GM23338 (cell line): ENCODE measurements at places on chromosomes 2 and 18.

DNA sequence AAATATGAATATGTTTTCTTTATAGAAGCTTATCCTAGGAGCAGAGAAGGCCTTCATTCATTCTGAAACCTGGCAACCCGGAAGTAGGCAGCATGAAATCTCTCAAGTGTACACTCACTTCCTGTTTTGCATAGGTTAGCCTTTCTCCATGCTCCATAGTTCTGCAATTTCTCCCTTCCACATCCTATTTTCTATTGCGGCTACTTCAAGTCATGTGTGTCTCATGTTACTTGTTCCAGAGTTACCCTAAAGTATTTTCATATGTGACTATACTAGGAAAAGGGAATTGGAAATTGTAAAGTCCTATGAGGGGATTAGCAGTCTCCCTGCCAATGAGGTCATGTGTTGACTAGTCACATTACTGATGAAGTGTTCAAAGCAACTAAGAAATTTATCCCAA lies 320.6 kb downstream of the NCKAP5 start:
- no peaks in the 10 kb centered on the region for H3K36me3 ChIP-seq
- no peaks in the 10 kb centered on the region for H3K4me1 ChIP-seq
- no peak for DNase-seq
- no peaks in the 10 kb centered on the region for H3K27me3 ChIP-seq
- H3K4me3 ChIP-seq = no peak overlapping the region

- no peak overlapping the region for H3K4me3 ChIP-seq
- H3K27me3 ChIP-seq = no peaks in the 10 kb centered on the region
- H3K4me1 ChIP-seq = no peaks in the 10 kb centered on the region
- no peaks in the 10 kb centered on the region for H3K36me3 ChIP-seq
- DNase-seq = no peak
Observed at GRCh38 chr2:241974096-241974495, 104.6 kb downstream of the RTP5 start.

DNA sequence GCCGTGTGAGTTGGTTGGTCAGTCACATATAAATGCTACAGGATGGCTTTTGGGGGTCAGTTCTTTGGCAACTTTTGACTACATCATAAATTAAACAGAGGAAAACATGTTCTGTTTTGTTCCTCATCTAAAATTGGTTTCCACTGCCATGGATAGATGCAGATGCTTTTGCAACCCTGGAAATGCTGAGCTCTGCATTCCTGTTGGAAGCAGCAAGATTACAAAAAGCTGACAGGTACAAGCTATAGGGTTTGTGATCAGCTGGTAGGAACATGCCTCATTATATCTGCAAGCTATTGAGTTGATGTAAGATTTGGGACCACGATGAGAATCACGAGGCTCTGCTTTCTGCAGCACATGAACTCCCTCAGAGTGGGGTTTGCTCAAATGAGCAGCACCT lies 207.4 kb upstream of the TPO start:
- no peak overlapping the region for H3K27ac ChIP-seq
- H3K27me3 ChIP-seq = no peaks in the 10 kb centered on the region
- DNase-seq = no peak

- DNase-seq = no peak
- H3K4me1 ChIP-seq = peaks cover 43% of the 10 kb centered on the region
- no peak overlapping the region for H3K27ac ChIP-seq
Observed at GRCh38 chr2:85222792-85223191, 89.6 kb downstream of the TCF7L1 start.

DNA sequence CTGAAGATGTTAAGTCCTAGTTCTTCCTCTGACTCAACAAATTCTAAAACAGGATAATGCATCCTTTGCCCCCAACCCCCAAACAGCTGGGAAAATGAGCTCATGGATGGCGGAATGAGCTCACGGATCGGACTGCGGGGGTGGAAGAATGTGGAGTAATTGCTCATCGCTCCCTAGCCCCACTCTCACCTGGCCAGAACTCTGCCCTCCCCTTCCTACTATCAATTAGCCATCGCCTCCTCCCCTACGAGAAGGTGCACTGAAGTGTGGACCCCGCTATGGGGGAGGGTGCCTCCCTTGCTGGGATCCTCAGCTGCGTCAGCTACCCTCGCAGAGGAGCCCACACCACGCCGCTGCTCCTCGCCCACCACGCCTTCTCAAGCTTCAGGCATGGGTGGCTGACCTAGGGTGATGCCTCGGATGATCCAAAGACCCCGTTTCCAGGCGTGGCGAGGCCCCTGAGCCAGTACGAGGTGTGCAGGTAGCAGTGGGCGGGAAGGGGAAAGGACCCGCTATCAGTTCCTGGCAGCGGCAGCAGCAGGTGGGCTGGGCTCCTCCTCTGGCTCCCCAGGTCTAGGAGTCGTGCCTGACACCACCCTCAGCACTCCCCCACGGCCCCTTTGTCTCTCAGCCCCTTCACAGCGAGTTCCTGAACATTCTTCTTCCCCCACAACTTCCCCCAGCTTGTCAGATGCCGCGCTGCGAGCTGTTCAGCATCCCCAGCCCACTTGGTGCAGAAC lies 82.1 kb upstream of the POMC start:
- H3K27me3 ChIP-seq = no peaks in the 10 kb centered on the region
- peaks cover 34% of the 10 kb centered on the region for H3K4me1 ChIP-seq
- peak overlapping the region; percentile 95 for H3K4me3 ChIP-seq

GRCh38 chr2:73907840-73908452 lies 15.1 kb downstream of the ACTG2 start:
- H3K27ac ChIP-seq = no peak overlapping the region
- peak; percentile 83 for DNase-seq
- H3K27me3 ChIP-seq = no peaks in the 10 kb centered on the region
- H3K4me1 ChIP-seq = 0 out of 2 replicates have a peak, but pooled peaks cover 3% of the 10 kb centered on the region
- no peak overlapping the region for H3K4me3 ChIP-seq

DNA sequence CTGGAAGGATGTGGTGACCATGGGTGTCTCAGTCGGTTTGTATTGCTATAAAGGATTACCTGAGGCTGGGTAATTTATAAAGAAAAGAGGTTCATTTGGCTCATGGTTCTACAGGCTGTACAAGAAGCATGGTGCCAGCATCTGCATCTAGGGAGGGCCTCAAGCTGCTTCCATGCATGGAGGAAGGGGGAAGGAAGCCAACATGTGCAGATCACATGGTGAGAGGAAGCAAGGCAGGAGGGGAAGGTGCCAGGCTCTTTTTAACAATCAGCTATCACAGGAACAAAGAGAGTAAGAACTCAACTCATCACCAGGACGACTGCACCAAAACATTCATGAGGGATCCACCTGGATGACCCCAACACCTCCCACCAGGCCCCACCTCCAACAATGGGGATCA lies 209.4 kb downstream of the CDH20 start:
- H3K4me1 ChIP-seq = no peaks in the 10 kb centered on the region
- no peaks in the 10 kb centered on the region; the same call in 1 of the 2 replicates for H3K36me3 ChIP-seq
- no peak overlapping the region for H3K4me3 ChIP-seq
- no peak overlapping the region for H3K27ac ChIP-seq

DNA sequence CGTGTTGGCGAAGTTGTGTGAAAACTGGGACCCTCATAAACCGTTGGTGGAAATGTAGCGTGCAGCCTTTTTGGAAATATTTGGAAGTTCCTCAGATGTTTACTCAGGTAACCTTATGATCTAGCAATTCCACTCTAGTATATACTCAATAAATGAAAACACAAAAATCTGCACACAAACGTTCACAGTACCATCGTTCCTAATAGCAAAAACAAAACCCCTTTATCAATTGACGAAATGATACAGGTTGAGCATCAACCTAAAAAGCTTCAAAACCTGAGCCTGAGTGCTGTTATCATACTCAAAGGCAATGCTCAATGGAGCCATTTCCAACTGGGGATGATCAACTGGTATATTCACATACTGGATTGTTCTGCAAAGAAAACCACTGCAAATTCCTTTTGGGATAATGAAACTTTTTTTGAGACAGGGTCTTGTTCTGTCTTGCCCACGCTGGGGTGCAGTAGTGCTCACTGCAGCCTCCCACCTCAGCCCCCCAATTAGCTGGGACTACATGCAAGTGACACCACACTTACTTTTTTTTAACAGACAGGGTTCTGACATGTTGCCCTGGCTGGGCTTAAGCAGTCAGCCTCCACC lies 777 bp upstream of the C18orf32 start:
- DNase-seq = no peak
- peaks cover 43% of the 10 kb centered on the region for H3K36me3 ChIP-seq
- peaks cover 21% of the 10 kb centered on the region for H3K4me1 ChIP-seq
- H3K27me3 ChIP-seq = no peaks in the 10 kb centered on the region
- H3K4me3 ChIP-seq = peak overlapping the region; percentile 88

GRCh38 chr2:38207168-38207567 lies 131.2 kb upstream of the CYP1B1 start:
- no peaks in the 10 kb centered on the region for H3K36me3 ChIP-seq
- no peak for DNase-seq
- H3K4me3 ChIP-seq = no peak overlapping the region
- H3K4me1 ChIP-seq = no peaks in the 10 kb centered on the region; the same call in 1 of the 2 replicates

DNA sequence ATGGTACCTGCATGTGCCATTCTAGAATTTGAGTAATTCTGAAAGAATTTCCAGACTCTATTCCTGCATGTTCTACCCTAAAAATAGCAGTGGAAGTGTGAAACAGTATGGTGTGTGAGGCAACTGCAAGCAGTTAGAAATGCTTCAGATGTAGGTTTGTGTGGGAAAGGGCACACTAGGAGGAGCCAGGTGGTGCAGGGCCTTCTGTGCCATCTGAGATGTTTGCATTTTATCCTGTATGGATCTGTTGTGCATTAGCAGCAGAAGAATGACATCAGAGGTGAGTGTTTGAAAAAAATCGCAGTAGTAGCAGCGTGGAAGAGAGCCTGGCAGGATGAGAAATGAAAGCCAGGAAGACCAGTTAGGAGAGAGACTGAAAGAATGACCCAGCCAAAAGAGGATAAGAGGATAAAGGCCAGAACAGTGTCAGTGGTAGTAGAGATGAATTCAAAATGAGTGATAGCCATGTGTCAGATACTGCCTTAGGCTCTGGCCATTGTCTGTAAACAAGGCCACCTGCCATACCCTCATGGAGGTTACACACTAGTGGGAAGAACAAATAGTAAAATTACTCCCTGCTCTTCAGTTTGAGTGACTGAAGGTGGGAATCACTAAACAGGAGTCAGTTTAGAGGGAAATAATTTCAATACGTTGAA lies 142.2 kb downstream of the PKP4 start:
- no peaks in the 10 kb centered on the region for H3K27me3 ChIP-seq
- no peak overlapping the region for H3K4me3 ChIP-seq
- H3K27ac ChIP-seq = no peak overlapping the region
- H3K4me1 ChIP-seq = peaks cover 11% of the 10 kb centered on the region; the same call in 1 of the 2 replicates
- no peak for DNase-seq
- no peaks in the 10 kb centered on the region; the same call in 1 of the 2 replicates for H3K36me3 ChIP-seq

DNA sequence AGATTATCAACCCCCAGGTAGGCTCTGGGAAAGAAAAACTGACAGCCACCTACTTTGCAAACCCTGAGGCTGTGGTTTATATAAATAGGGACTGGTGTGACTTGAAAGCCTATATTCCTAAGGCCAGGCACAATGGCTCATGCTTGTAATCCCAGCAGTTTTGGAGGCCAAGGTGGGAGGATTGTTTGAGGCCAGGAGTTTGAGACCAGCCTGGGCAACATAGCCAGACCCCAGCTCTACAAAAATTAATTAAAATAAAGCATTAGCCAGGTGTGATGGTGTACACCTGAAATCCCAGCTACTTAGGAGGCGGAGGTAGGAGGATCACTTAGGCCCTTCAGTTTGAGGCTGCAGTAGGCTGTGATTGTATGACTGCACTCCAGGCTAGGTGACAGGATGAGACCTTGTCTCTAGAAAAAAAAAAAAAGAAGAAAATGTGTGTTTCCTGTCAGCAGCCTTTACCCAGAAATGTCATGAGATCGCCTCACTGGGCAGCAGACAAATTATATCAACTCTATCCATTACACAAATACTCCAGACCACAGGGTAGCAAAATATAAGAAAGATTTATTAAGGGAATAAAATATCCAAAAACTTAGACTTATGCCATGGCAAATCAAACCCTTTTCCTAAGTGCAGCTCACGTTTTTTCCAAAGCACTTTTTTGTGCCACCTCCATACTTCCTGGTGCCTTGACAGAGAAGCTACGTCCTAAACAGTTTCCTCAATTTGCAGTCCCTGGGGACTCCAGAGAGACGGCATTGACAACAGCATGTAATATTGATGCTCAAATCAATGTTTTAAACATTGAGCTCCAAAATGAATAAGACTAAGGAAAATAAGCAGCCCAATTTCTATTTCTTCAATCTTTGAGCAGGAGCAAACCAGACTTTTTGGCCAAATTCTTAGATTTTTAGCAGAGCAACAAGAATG lies 190.8 kb upstream of the NDUFV2 start:
- peaks cover 10% of the 10 kb centered on the region; the same call in 1 of the 2 replicates for H3K4me1 ChIP-seq
- DNase-seq = no peak
- no peak overlapping the region for H3K4me3 ChIP-seq
- H3K27ac ChIP-seq = no peak overlapping the region
- no peaks in the 10 kb centered on the region for H3K27me3 ChIP-seq
- no peaks in the 10 kb centered on the region for H3K36me3 ChIP-seq

DNA sequence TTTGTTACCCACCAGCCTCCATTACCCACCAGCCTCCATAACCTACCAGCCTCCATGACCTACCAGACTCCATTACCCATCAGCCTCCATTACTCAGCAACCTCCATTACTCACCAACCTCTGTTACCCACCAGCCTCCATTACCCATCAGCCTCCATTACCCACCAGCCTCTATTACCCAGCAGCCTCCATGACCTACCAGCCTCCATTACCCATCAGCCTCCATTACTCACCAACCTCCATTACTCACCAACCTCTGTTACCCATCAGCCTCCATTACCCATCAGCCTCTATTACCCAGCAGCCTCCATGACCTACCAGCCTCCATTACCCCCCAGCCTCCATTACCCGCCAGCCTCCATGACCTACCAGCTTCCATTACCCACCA lies 133.3 kb upstream of the HS6ST1 start:
- no peak overlapping the region for H3K27ac ChIP-seq
- no peaks in the 10 kb centered on the region for H3K4me1 ChIP-seq
- no peak overlapping the region for H3K4me3 ChIP-seq
- DNase-seq = no peak
- H3K36me3 ChIP-seq = no peaks in the 10 kb centered on the region
- no peaks in the 10 kb centered on the region for H3K27me3 ChIP-seq

DNA sequence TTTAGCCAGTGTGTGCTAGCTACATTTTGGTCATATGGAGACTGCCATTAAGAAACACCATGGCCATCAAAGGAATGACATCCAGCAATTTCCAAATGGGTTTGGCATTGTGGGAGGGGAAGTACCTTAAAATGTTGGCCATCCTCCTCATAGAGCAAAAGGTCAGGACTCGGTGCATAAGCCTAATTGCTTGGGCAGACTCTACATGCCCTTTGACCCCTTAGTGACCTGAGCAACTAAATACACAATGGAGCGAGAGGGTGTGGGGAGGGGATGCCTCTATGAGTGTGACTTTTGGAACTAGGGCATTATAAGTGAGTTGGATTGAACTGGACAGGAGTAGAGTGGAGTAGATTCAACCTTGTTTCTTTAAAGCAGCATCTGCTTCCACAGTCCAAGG lies 44.9 kb downstream of the NRP2 start:
- H3K4me3 ChIP-seq = no peak overlapping the region
- no peaks in the 10 kb centered on the region for H3K27me3 ChIP-seq
- no peak for DNase-seq
- no peaks in the 10 kb centered on the region; the same call in 1 of the 2 replicates for H3K36me3 ChIP-seq

GRCh38 chr2:220521551-220521950 lies 894.1 kb downstream of the SLC4A3 start:
- no peak for DNase-seq
- H3K27ac ChIP-seq = no peak overlapping the region
- no peaks in the 10 kb centered on the region for H3K27me3 ChIP-seq
- H3K4me1 ChIP-seq = no peaks in the 10 kb centered on the region
